Activated T-cell treated with anti-CD3 and anti-CD28 coated beads for 48 hours (primary cell): ENCODE measurements at places on chromosomes 1 and 21.

DNA sequence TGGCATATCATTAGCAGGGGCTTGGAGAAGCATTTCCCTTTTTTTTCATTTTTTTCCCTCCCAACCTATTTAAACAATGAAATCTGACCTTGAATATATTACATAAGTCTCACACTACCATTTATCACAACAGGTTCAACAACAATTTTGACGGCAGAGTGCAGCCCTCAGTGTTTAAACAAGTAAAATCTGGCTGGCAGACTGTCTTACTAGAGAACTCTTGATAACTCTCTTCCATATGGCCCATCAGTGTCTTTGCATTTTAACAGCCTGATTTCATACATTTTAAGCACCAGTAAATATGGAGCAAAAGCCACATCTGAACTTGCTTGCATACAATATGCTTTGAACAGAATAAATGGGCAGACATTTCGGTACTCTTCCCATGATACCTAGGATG lies 213.0 kb downstream of the KCTD3 start:
- DNase-seq: no peak

DNA sequence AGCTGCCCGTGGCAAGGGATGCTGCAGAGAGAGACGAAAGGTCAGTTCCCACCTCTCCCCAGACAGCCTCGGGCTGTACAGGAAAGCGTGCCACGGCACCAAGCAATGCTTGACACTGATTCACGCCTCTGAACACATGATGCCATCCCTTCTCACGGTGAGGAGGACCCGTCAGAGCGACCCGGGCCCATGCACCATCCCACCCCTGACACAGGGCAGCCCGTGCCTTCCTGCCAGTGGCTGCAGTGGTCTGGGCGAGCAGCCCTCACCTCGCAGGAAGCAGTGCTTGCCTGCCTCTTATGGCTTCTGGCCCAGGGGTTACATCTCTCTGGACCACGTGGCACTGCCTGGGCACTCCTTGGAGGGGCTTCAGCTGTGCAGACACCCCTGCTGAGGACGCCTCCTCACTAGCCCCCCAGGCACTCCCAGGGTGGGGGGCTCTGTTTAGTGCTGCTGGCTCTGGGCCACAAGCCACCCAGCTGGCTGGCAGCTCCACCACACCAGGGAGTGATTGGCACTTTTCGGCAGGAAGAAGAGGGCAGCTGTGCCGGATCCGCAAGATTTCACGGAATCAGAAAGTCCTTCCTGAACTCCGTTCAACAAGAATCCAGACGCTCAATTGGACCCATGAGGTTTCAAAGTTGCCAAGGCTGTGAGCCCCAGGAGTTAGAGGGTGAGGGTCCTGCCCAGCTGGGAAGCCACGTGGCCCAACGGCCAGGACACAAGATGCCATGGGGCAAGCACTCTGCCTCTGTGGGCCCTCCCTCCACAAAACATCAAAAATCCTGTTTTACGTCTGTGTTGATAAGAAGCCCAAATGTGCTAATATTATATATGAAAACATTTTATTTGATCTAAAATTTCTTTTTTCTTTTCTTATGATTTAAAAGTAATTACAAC lies 34.8 kb upstream of the SLC19A1 start:
- no peak for DNase-seq

GRCh38 chr1:2800664-2801045 lies 838 bp downstream of the TTC34 start:
- no peak for DNase-seq

DNA sequence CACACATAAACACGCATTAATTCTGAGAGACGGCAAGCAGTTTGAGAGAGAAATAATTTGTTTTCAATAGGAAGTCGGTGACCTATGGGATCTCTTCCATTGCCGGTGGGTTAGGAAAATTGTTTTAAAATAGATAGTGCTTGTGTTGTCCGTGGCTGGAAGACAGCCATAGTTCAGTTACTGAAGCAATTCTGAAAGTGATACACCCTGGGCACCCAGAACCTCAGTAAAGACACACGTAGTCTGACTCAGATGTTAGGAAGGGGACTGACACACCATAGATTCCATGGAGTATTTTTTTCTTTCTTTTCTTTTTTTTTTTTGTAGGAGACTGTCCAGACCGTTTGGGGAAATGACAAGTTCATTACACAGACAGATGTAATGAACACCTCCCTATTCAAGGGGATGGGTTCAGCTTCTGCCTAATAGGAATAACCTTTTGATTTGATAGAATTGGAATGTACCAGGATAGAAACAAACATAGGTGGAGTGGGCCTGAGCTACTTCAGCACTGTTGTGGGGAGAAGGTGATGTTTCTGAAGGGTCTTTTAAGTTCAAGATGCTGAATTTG lies 1.6 kb downstream of the C1orf21 start:
- no peak for DNase-seq

DNA sequence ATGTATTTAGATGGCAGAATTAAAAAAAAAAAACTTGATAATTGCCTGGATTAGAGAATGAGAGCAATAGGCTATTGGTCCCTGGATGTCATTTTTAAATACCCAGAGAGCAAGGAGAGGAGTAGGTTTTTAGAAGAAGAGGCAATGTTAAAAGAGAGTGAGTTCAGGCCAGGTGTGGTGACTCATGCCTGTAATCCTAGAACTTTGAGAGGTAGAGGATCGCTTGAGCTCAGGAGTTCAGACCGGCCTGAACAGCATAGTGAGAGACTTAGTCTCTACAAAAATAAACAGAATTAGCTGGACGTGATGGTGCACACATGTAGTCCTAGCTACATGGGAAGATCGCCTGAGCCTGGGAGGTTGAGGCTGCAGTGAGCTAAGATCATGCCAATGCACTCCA lies 15.9 kb upstream of the MUTYH start:
- DNase-seq: no peak

- DNase-seq: no peak
Observed at GRCh38 chr1:241310451-241310850, 46.6 kb downstream of the RGS7 start.

- no peak for DNase-seq
Observed at GRCh38 chr1:2561446-2561845, 5.3 kb downstream of the TNFRSF14 start.

- DNase-seq: no peak
Observed at GRCh38 chr1:198969981-198970380, 331.1 kb downstream of the PTPRC start.

DNA sequence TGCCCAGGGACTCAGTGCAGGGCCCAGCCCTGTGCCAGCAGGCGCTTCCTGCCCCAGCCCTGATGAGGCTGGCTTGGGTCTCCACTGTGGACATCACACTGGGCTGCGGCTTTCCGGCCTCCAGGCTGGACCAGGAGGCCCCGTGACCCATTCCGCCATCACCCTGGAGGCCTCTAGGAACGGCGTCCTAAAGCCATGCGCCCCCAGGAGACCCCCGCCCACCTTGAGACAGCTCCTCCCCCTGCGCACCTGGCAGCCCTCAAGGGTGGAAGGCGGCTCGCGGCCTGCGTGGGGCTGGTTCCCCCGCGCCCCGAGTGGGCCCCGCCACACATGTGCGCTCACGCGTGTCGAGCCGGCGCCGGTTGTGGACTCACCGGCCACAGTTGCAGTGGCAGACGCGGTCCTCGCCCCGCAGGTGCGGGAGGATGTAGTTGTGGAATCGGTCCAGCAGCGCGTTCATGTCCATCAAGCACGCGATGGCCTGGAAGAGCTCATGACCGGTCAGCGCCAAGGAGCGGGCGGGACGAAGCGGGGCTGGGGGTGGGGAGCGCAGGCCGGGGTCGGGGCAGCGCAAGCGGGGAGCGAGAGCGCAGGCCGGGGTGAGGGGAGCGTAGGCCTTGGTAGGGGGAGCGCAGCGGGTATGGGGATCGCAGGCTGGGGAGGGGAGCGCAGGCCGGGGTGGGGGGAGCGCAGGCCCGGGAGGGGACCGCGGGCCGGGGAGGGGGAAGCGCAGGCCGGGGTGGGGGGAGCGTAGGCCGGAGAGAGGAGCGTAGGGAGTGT lies 924 bp downstream of the TMEM240 start:
- no peak for DNase-seq
